Activated CD4-positive, alpha-beta T cell treated with anti-CD3 and anti-CD28 coated beads for 24 hours (primary cell): ENCODE measurements at places on chromosomes 11 and 22.

DNA sequence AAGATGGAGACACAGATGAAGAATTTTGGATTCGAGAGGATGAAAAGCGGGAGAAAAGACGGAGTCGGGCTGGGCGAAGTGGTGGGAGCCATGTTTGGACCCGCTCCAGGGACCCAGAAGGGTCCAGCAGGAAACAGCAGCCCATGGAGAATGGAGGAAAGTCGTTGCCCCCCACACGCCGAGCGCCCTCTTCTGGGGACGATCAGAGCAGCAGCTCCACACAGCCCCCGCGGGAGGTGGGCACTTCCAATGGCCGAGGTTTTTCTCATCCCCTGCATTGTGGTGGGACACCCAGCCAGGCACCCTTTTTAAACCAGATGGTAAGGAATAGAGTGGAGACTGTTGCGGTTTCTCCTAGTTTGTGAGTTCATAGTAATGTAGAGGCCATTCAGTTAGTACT, 22.8 kb upstream of the SLC25A18 start:
- no peak for DNase-seq

GRCh38 chr11:90220391-90220790, 2.5 kb downstream of the CHORDC1 start:
- DNase-seq = no peak

DNA sequence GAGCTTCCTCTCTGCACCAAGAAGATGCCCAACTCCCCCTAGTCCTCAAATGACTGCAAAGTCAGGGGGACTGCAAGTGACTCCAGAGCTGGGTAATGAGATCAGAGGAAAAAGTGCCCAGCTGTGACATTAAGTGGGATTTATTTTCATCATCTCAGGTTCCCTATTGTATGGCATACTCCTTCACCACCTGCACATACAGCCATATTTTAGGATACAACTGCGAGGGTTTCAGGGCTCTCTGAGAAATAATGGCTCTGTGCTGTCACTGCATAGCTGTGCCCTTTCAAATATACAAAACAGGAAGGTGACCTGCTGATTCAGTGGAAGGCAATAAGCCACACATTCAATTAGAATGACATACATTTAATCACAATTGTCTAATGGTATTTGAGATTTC, 45.6 kb upstream of the PLET1 start:
- no peak for DNase-seq

DNA sequence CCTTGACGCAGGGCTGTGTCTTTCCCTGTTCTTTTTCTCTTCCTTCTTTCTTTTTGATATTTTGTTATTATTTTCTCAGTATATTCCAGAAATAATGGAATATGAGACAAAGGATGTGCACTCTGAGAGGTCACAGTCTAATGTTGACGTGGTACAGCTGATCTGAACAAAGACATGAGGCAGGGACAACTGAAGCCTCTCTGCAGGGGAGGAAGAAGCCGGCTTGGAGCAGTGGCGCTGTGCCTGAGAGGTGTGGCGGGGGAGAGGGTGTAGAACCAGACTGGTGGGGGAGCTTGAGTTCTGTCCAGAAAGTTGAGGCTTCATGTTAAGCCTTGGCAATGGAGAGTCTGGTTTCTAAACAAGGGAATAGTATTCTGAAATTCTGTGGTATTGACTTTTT, 34.7 kb downstream of the ADAMTS15 start:
- DNase-seq = no peak

DNA sequence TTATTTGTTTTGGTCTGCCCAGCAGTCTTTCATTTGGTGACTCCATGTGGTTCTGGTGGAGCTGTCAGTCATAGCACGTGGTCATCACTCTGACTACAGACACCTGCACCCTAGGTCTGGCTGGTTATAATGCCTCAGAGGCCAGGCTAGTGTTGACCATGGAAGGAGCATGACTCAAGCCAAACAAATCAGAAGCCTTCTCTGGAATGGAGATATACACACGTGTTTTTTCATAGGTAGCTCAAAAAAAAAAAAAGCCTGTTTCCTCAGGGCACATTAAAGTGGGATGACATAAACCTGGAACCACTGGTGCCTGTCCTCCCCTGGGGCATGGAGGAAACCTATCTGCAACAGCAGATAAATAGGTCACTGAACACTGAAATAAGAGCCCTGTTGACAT, 8.1 kb upstream of the PLAAT3 start:
- no peak for DNase-seq
